Activated CD4-positive, alpha-beta T cell treated with anti-CD3 and anti-CD28 coated beads, Interleukin-2, amount 10 ng/mL, durations not matched to agents 7 days and 5 days (primary cell): ENCODE measurements at places on chromosomes 1 and 21. TPM values are rescaled to one million over a fixed set of nuclear protein-coding genes. Genes with fewer than 3 reads are reported as not detected.

- no peaks in the 10 kb centered on the region for H3K4me1 ChIP-seq
- peaks cover 16% of the 10 kb centered on the region for H3K27me3 ChIP-seq
- no peak overlapping the region for H3K27ac ChIP-seq
These were observed 21.2 kb upstream of the CHI3L1 start for GRCh38 chr1:203207751-203208150.

GRCh38 chr1:58745117-58745516 lies 38.7 kb downstream of the JUN start:
- no peak overlapping the region for H3K4me3 ChIP-seq
- H3K4me1 ChIP-seq, result no peaks in the 10 kb centered on the region
- DNase-seq, result no peak
- H3K27me3 ChIP-seq, result peaks cover 18% of the 10 kb centered on the region
- H3K27ac ChIP-seq, result no peak overlapping the region

- H3K36me3 ChIP-seq, result peaks cover 9% of the 10 kb centered on the region
- peak overlapping the region; percentile 35 for H3K4me3 ChIP-seq
- H3K4me1 ChIP-seq, result peaks cover 42% of the 10 kb centered on the region
- H3K27ac ChIP-seq, result peak overlapping the region; percentile 99
These were observed 184.6 kb upstream of the JUN start for GRCh38 chr1:58968360-58968952.

GRCh38 chr1:156493742-156494141 lies 6.8 kb downstream of the MEF2D start:
- no peak for DNase-seq
- H3K27ac ChIP-seq, result no peak overlapping the region
- H3K4me1 ChIP-seq, result peaks cover 92% of the 10 kb centered on the region
- H3K36me3 ChIP-seq, result peaks cover 34% of the 10 kb centered on the region

DNA sequence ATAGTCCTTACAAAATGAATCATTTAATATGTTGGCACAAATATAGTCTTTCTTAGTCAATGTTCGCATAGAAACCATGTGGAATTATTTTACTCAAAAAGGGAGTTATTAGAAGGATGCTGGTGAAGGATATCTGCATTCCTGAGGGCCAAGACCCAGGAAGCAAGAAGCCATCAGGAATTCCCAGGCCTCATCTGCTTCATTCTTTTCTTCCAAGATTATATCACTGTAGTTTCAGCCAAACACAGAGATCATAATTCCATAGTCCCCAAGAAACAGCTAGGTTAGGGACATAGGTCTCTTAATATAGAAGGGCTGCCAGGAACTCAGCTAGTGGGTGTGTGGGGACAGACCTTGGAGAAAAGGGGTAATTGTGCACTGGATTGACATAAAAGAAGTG lies 28.6 kb upstream of the DISC1 start:
- no peaks in the 10 kb centered on the region for H3K36me3 ChIP-seq
- no peak for DNase-seq
- no peaks in the 10 kb centered on the region for H3K27me3 ChIP-seq
- no peak overlapping the region for H3K27ac ChIP-seq

GRCh38 chr21:45698493-45699184 lies 55.1 kb downstream of the PCBP3 start:
- no peaks in the 10 kb centered on the region for H3K27me3 ChIP-seq
- DNase-seq, result no peak
- H3K4me3 ChIP-seq, result no peak overlapping the region
- peak overlapping the region; percentile 87 for H3K27ac ChIP-seq
- peaks cover 41% of the 10 kb centered on the region for H3K4me1 ChIP-seq

DNA sequence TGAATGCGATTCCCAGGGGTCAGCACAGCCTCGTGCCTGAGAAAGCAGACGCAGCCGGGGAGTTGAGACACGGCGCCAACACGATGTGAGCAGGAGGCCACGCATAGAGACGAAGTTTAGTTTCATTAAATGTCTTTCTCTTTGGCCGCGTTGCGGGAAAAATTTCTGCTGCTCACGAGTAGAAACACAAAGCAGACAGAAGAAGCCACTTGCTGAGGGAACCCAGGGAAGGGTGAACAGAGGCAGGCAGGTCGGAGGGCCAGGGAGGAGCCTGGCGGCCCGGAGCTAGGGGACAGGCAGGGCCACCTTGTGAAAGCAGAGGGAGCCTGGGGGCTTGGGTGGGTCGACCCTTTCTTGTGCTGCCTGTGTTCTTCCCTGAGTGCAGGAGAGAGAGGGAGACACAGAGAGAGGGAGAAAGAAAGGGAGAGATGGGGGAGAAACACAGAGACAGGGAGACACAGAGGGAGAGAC lies 33.2 kb downstream of the POFUT2 start:
- H3K36me3 ChIP-seq, result no peaks in the 10 kb centered on the region
- H3K4me1 ChIP-seq, result peaks cover 18% of the 10 kb centered on the region
- H3K27me3 ChIP-seq, result peaks cover 15% of the 10 kb centered on the region
- DNase-seq, result no peak

GRCh38 chr1:156213644-156213966 lies 798 bp downstream of the PMF1 start:
- peak overlapping the region; percentile 98 for H3K27ac ChIP-seq
- H3K27me3 ChIP-seq, result no peaks in the 10 kb centered on the region
- DNase-seq, result no peak
- H3K36me3 ChIP-seq, result peaks cover 61% of the 10 kb centered on the region

GRCh38 chr1:246157516-246157915 lies 349.6 kb downstream of the SMYD3 start:
- H3K27me3 ChIP-seq, result no peaks in the 10 kb centered on the region
- no peak for DNase-seq
- H3K4me3 ChIP-seq, result no peak overlapping the region
- H3K36me3 ChIP-seq, result no peaks in the 10 kb centered on the region
- H3K4me1 ChIP-seq, result no peaks in the 10 kb centered on the region

DNA sequence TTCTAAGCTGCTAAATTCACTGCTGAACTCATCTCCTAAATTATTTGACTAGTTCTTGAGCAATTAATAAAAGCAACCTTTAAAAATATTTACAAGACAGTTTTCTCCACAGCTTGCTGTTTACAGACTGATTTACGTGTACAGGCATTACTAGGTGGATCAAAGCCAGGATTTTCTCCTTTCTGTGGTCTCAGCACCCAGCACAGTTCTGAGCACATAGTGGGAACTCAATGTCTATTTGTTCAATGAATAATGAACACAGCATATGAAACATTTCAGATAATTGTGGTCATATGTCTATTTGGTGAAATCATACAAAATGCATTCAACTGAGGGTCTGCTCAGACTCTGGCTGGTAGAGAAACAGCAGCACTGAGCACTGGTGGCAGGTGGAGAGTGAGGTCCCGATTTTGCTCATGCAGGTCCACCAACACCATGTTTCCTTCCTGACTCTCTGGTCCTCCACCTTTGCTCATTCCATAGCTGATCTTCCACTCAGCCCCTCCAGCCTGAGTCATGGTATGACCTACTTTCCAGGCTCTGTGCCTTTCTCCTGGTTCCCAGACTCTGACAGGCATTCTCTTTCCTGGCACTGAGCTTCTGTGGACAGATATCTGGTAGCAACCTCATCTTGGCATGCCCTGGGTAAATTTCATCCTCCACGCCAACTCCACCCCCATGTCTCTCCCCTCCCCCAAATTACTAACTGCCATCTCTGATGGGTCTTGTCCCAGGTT lies 311.3 kb downstream of the TGFB2 start:
- no peaks in the 10 kb centered on the region for H3K4me1 ChIP-seq
- H3K27me3 ChIP-seq, result no peaks in the 10 kb centered on the region
- H3K27ac ChIP-seq, result no peak overlapping the region
- no peak for DNase-seq

GRCh38 chr1:78092643-78093042 lies 46.9 kb downstream of the GIPC2 start:
- no peak overlapping the region for H3K4me3 ChIP-seq
- peaks cover 13% of the 10 kb centered on the region for H3K27me3 ChIP-seq
- no peaks in the 10 kb centered on the region for H3K4me1 ChIP-seq
- DNase-seq, result no peak
- H3K36me3 ChIP-seq, result no peaks in the 10 kb centered on the region

GRCh38 chr1:33468011-33468410 lies 4.4 kb upstream of the ZSCAN20 start:
- H3K4me1 ChIP-seq, result peaks cover 28% of the 10 kb centered on the region
- no peaks in the 10 kb centered on the region for H3K36me3 ChIP-seq
- H3K27me3 ChIP-seq, result peaks cover 2% of the 10 kb centered on the region

DNA sequence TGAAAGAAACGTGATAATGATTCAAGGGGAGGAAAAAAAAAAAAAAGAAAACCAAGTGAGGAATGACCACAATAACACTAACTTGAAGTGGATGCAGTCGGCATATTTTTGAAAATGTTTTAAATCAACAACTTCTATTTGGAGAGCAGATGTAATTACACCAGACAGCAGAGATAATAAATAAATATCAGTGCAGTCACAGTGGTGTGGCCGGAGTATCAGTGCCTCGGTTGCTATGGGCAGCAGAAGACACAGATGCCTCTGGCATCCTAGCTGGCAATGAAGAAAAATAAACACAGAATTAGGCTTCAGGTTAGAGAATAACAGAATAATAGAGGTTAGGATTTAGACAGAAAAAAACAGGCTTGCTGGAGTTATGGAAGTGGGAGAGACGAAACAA lies 888.3 kb downstream of the LTN1 start:
- no peaks in the 10 kb centered on the region for H3K27me3 ChIP-seq
- H3K27ac ChIP-seq, result no peak overlapping the region
- no peak for DNase-seq
- no peaks in the 10 kb centered on the region for H3K4me1 ChIP-seq
- H3K36me3 ChIP-seq, result no peaks in the 10 kb centered on the region
- H3K4me3 ChIP-seq, result no peak overlapping the region

DNA sequence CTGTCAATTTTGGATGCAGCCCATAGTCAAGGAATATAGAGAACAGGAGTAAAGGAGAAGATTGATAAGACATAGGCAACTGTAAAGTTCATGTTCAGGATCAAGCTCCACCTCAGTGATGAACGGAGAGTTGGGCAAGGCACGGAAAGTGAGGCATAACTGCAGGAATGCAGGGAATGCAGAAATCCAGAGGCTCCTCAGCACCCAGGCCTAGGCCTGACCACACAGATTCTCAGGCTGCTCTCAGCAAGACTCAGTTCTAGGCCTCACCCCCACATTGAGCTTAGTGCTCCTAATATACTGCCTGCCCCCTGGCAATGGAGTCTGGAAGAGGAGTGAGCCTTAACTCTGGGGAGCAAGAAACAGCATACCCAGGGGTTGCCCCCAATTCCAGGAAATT lies 36.3 kb upstream of the S1PR1 start:
- DNase-seq, result no peak
- H3K27me3 ChIP-seq, result no peaks in the 10 kb centered on the region
- no peak overlapping the region for H3K27ac ChIP-seq
- H3K36me3 ChIP-seq, result peaks cover 18% of the 10 kb centered on the region
- H3K4me3 ChIP-seq, result no peak overlapping the region

DNA sequence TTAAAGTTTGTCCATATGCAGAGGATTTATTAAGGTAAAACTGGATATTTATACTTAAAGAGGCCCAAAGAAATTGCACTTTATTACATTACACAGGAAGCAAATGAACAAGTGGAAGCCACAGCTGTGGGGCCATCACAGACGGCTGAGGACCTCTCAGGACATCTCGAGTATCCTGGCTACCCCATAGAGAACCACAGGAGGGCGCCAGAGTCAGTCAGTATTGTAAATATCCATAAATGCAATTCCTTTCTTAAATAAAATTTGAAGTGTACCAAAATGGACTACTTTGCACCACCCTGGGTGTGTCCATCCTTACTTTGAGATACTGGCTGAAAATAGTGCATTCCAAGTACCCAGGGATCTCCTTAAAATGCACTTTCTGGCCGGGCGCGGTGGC lies 257.2 kb downstream of the MRPL39 start:
- H3K27me3 ChIP-seq, result peaks cover 18% of the 10 kb centered on the region
- DNase-seq, result no peak
- H3K27ac ChIP-seq, result no peak overlapping the region
- H3K4me3 ChIP-seq, result no peak overlapping the region
- H3K36me3 ChIP-seq, result no peaks in the 10 kb centered on the region

DNA sequence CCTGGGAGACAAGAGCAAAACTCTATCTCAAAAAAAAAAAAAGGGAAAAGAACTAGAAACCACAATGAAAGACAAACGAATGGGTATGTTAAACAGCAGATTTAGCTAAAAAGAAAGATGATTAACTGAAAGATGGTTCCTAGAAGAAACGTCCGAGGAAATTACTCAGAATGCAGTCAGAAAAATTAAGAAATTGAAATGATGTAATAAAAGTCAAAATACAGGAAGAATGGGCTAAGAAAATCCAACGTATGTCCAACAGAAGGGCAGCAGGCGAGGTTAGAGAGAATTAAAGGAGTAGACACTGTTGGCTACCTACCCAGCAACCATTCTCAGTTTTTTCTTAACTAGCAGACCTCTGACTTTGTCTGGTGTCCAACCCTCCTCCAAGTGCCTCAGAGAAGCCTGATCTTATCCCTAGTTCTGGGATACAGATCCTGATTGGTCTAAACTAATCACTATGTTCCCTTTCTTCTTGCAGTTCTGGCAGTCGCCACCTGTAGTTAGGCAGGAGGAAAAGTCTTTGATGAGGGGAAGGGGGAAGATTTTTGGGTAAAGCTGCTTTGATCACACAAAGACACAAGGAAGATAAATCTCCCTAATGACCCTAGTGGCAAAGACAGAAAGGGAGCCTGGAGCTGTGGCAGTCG lies 25.7 kb downstream of the GPR161 start:
- no peak overlapping the region for H3K4me3 ChIP-seq
- H3K27me3 ChIP-seq, result peaks cover 2% of the 10 kb centered on the region
- H3K4me1 ChIP-seq, result no peaks in the 10 kb centered on the region
- H3K36me3 ChIP-seq, result no peaks in the 10 kb centered on the region
- DNase-seq, result no peak
- no peak overlapping the region for H3K27ac ChIP-seq

GRCh38 chr1:243597383-243597782 lies 252.7 kb downstream of the AKT3 start:
- H3K4me3 ChIP-seq, result no peak overlapping the region
- H3K4me1 ChIP-seq, result peaks cover 26% of the 10 kb centered on the region
- peaks cover 24% of the 10 kb centered on the region for H3K36me3 ChIP-seq
- H3K27ac ChIP-seq, result peak overlapping the region; percentile 19
- no peak for DNase-seq

DNA sequence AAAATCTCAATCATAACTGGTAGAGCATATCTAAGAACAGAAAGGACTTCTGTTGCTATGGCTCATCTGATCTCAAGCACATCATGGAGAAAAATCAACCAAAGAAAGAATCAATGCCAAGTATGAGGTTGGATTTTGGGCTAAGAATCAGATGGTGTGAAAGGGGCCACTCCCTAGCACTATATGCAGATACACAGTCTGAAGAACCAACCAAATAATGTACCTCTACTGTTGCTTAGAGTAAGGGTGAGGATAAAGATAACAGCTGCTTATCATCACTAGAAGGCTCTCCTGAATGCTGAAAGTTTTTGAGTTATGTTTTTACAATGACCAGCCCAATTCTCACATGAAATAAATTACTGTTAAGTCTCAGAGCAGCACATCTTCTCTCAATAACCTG lies 35.6 kb downstream of the ST7L start:
- DNase-seq, result no peak
- H3K4me1 ChIP-seq, result no peaks in the 10 kb centered on the region
- H3K27me3 ChIP-seq, result no peaks in the 10 kb centered on the region
- H3K36me3 ChIP-seq, result no peaks in the 10 kb centered on the region
- no peak overlapping the region for H3K27ac ChIP-seq

The ANGPTL7 gene
- total RNA-seq, result not detected

The MRPL39 gene
- 36.1 TPM for total RNA-seq

The PTPRU gene
- total RNA-seq, result 0.22 TPM

The AMY1A gene
- not detected for total RNA-seq

The GRHL3 gene
- total RNA-seq, result not detected
